ENCODE measurements at places on chromosomes 16 and 17.

DNA sequence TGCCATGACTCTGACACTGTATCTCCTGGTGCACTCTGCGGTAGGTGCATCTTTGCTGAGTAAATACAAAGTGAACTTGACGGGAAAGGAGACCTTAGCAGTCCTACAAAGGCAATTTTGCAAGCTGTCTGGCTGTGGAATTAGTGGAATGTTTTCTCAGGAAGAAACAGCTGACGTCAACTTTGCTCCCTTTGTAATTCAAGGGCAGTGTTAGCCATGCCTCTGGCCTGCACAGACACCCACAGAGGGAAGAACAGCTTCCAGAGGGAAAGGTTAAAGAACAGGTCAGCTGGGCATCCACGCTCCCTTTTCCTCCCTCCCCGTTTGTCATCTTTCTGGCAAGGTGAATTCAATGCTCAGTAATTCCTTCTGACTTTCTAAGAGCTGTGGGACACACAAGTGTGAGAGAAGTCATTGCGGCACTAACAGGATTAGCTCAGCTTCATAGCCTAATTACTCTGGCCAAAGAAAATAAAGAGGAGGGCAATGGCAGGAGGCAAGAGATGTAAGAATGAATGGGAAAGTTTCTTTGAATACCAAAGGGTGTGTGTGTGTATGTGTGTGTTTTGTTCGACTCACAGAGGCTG is 476.9 kb upstream of the GOT2 start:
- DNase-seq, result no peak

DNA sequence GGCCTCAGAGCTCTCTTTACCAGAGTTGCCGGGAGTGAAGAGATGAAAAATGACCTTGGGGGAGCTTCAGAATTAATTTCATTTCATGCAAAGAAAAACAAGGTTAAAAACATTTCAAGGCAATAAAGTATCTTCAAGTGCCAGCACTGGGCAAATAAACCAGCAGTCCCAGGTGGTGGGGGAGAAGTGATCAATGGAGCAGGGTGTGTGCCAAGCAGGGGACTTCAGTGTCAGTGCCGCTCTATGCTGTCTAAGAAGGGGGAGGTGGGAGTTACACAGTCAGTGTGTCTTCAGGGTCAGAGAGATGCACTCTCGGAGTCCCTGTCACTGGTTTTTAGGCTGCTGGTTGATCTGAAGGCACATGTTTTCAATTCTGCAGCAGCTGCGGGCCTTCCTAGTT is 57.2 kb upstream of the MGAT5B start:
- no peak for DNase-seq

- no peak for DNase-seq
Measured at GRCh38 chr16:17567455-17567854, 96.7 kb upstream of the XYLT1 start.

DNA sequence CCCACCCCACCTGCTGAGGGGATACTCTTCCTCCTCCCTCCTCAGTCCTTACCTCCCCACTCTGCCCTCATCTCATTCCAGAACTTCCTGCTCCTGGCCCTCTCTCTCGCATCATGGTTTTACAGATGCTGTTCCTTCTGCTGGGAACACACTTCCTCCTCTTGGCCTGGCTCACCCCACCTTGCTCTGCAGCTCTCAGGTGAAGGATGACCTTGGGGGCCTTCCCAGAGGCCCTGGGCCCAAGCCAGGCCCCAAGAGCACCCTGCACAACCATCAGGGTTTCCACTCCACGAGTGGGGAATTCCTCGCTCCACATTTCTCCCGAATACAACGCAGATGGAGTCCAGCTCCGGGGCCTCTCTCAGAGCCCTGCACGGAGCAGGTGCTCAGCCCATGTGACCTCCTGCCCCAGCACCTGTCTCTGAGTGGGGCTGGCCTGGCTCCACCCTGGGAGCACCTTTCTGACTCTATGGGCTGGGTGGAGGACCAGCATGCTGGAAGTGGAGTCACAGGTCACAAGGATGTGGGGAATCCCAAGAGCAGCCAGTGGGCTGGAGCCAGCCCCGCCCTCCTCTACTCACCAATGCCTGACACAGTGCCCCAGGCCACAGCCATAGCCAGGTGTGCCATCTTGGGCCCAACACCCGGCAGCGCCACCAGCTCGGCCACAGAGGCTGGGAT is 4.5 kb downstream of the NTHL1 start:
- no peak for DNase-seq
